G401 (cell line): ENCODE measurements at places on chromosomes 12 and 14. TPM values are rescaled to one million over a fixed set of nuclear protein-coding genes. Genes with fewer than 3 reads are reported as not detected.

Gene RND1
- total RNA-seq = 0.88 and 1.9 TPM in 2 replicates

Gene ITGA7
- 0.58 and 3.0 TPM in 2 replicates for total RNA-seq

Gene AICDA
- total RNA-seq = not detected in 2 replicates

Gene MPHOSPH9
- 43.2 and 52.6 TPM in 2 replicates for total RNA-seq

Gene AMDHD1
- 0.27 and 0.62 TPM in 2 replicates for total RNA-seq

Gene SELPLG
- total RNA-seq = 0.74 and 1.1 TPM in 2 replicates

Gene RNU6-7
- total RNA-seq = not detected in 2 replicates

Gene ESPL1
- 21.8 and 23.1 TPM in 2 replicates for total RNA-seq

Gene SMOC1
- total RNA-seq = not detected in 2 replicates

Gene ERBB3
- total RNA-seq = 4.3 and 17.4 TPM in 2 replicates

Gene USP44
- 0.34 and 4.2 TPM in 2 replicates for total RNA-seq

Gene HOXC6
- 3.7 and 4.1 TPM in 2 replicates for total RNA-seq

Gene ZDHHC17
- total RNA-seq = 27.1 and 46.3 TPM in 2 replicates

Gene FOXA1
- total RNA-seq = not detected in 2 replicates

Gene CLEC9A
- not detected in 2 replicates for total RNA-seq

Gene RPL10L
- not detected in 2 replicates for total RNA-seq

Gene COX8C
- total RNA-seq = not detected in 2 replicates

Gene KLRC3
- total RNA-seq = not detected in 2 replicates

Gene ANKS1B
- not detected in 2 replicates for total RNA-seq

Gene CCDC77
- 16.9 and 24.5 TPM in 2 replicates for total RNA-seq

Gene TAS2R43
- 0.71 TPM in 1 of 2 replicates, not detected in the other for total RNA-seq

Gene LRRK2
- total RNA-seq = not detected in 2 replicates

Gene FBRSL1
- total RNA-seq = 9.5 and 10.2 TPM in 2 replicates

Gene ARHGEF25
- 4.6 and 5.7 TPM in 2 replicates for total RNA-seq

Gene SERPINA9
- total RNA-seq = not detected in 2 replicates

Gene KCNH5
- total RNA-seq = not detected in 2 replicates

Gene LAG3
- total RNA-seq = 0.31 and 0.58 TPM in 2 replicates

Gene KRT71
- not detected in 2 replicates for total RNA-seq

Gene EEF1AKMT3
- 5.1 and 7.0 TPM in 2 replicates for total RNA-seq

Gene OR10P1
- not detected in 2 replicates for total RNA-seq

Gene HEATR5A
- 14.9 and 27.5 TPM in 2 replicates for total RNA-seq

Gene PAPLN
- not detected in 2 replicates for total RNA-seq

Gene BEGAIN
- 0.31 and 1.3 TPM in 2 replicates for total RNA-seq

Gene CISTR
- total RNA-seq = not detected in 2 replicates

Gene DIP2B
- total RNA-seq = 4.7 and 10.2 TPM in 2 replicates

Gene BDKRB1
- total RNA-seq = not detected in 2 replicates

Gene DPY19L2
- total RNA-seq = 2.0 and 5.5 TPM in 2 replicates

Gene CCDC197
- not detected in 2 replicates for total RNA-seq

Gene SPPL3
- 12.0 and 12.2 TPM in 2 replicates for total RNA-seq

Gene BIN2
- total RNA-seq = not detected in 2 replicates

Gene ANG
- 3.4 and 7.1 TPM in 2 replicates for total RNA-seq

Gene ACSS3
- total RNA-seq = not detected in 2 replicates
